ENCODE measurements at places on chromosomes 2 and 18.

DNA sequence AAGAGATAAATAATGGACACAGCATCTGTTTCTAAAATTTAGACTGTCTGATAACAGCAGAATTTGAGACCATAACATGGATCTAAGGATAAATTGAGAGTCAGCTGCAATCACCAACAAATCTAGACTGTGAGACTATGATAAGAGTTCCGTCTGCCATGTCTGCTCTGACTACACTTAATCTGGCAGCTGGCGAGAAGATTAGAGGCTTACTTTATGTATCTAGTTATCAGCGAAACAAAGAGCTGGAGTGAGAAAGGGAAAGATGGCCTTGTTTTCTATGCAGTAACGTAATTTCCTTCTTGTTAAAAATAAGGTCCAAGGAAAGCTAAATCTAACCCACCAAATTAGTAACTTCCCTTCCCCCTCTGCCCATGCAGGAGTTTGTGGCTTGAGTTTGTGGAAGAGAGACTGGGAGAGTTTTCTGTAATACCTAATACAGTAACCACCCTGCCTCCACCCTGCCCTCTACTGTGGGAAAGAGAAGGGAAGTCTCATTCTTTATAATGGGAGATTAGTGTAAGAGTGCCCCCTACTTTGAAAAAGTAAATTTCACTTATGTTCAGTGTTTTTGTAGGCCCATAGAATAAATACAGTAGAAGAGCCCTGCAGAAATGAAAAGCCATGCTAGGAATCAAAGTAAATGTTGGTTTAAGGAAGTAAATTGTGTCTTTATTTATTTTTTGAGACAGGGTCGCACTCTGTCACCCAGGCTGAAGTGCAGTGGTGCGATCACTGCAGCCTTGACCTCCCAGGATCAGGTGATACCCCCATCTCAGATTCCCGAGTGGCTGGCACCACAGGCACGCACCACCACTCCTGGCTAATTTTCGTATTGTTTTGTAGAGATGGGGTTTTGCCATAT is 27.5 kb downstream of the EML4 start:
- peak; percentile 50 for DNase-seq

- DNase-seq = no peak
Observed at GRCh38 chr2:203732092-203732952, 25.9 kb downstream of the CD28 start.

DNA sequence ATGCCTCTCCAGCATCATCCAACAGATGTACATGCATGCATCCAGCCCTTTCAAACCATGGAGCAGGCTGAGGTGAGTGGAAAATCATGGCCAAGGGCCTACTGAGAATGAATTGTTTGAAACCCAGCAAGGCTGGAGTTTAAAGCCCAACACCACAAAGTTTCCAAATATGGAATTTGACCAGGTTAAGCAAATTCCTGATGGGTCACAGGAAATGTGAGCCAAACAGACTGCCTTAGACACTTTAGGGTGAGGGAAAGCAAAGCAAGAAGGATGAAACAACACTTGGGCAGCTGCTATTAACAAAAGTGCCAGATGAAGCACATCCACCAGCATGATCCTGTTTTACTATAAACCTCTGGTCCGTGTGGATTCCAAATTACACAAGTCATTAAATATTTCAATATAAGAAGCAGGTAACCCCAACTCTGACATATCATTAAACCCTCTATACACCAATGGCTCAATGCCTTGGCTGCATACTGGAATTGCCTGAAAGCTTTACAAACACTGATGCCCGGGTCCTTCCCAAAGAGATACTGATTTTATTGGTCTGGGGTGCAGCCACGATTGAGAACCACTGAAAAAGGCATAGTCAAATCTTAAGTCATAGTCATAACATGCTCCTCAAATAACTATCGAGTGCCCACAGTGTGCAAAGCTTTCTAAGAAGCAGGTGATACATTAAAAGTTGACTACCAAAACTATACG is 9.1 kb downstream of the KLF7 start:
- no peak for DNase-seq

DNA sequence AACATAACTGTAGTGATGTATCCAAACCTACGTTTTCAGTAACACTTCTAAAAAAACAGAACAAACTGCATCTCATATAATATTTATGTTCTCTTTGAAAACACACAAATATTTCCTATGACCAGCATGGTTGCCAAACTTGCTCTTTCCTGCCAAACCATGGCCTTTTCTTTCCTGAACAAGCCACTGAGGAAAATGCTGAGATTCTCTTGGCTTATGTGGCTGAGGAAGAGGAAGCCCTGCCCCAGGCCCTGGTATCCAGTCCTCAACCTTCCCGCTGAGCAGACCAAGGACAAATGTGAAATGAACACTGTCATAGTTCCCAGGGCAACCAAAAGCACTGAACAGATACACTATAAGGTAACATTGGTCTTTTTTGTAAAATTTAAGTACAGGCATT is 35.9 kb upstream of the NARS1 start:
- peak; percentile 30 for DNase-seq

DNA sequence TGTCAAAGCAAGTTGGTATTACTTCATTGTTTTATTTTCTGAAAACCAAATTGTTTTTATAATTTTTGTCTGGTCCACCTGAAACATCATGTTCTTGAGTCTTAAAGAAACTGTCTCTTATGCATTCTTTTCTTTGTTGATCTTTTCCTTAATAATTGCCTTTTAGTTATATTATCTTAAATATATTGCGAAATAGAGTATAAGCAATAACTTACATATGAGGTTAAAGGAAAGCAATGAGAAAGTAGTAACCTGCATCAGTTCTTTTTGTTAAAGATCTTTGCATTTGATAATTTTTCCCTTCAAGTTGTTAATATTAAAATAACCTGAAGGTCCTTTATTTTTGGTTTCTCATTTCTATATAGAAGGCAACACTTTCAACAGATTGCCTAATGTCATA is 315.0 kb downstream of the CTNNA2 start:
- DNase-seq = no peak

GRCh38 chr18:58225101-58225500 is 181.1 kb downstream of the NEDD4L start:
- peak; percentile 40 for DNase-seq

- no peak for DNase-seq
Observed at GRCh38 chr2:240346753-240347372, 88.6 kb upstream of the GPC1 start.

DNA sequence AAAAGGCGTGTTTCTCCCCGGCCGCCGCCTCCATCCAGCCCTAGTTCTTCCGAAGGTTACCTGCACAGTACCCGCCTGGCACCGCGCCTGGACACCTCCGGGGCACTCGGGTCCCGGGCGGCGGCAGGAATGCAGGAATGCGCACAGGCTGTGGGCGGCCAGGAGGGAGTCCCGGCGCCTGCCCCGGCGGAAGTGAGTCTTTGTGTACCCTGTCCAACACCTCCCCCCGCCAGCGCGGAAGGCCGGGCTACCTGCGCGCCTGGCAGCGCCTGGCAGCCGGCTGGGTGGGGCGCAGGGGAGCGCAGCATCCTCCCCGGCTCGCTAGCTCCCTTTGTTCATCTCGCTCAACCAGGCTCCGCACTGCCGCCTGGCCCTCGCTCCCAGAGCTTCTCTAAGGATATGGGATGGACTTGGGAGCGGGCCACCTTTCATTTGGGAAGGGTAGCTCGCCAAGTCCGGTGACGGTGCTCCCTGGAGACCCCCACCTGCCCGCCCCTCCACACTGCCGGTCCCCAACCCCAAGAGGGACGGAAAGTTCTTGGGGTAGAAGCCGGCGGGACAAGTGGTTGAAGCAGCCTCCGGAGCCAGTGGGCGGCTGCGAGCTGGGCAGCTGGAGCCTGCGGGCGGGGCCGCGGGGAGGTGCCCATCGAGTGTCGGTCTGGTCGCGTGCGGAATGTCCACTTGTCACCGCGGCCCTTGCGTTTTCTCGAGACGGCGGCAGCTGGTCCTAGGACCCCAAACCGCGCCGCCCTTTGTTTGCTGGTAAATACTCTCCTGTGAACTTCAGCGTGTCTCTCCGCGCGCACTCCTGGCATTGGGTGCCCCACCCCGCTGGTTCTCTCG is 1.2 kb upstream of the ST6GAL2 start:
- DNase-seq = no peak

DNA sequence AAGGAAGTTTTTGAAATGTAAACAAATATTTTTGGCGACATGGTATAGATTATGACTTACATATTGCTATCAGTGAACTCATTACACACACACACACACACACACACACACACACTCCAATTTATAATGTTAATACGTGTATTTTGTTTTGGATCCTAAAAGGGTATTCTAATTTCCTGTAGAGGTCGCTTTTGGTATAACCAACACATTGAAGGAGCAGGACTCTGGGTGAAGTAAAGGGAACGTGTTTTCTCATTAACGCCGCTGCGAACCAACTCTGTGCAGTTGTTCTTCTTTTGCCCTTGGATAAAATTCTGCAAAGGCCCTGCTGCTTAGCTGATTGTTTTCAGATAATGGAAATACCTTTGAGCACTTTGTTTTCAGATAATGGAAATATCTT is 190.4 kb downstream of the PMAIP1 start:
- DNase-seq = no peak

Data from fibroblast of mammary gland (primary cell).